ENCODE measurements at places on chromosomes 2 and 18.

- DNase-seq = no peak
These were observed 48.0 kb downstream of the BCL2L11 start for GRCh38 chr2:111168528-111169239.

DNA sequence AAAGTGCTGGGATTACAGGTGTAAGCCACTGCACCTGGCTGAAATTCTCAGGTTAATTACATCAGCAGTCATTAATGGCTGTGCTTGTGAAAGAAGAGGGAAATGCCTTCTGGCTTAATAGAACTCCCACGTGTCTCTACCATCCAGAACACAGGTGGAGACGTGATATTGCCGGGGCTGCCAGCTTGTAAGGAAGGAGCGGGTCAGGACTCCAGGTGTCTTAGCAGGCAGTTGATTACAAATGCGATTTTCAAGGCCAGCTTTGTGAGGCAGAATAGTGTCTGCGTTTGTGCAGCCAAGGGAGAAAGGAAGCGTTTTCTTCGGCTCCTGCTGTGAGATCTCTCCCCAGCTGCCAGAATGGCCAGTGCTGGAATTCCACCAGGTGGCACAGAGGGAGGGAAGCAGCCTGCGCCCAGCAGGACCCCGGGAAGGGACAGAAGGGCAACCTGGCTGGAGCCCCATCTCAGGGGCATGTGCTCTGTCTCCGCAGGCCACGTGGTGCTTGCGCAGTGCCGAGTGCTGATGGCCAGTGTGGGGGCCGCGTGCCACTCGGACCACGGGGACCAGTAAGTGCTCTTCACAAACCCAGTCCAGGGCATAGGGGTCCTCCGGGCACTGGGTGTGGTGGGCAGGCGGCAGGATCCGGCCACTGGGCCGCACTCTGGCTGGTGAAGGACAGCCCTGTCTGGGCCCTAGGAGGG lies 3.7 kb upstream of the ESPNL start:
- DNase-seq = no peak

DNA sequence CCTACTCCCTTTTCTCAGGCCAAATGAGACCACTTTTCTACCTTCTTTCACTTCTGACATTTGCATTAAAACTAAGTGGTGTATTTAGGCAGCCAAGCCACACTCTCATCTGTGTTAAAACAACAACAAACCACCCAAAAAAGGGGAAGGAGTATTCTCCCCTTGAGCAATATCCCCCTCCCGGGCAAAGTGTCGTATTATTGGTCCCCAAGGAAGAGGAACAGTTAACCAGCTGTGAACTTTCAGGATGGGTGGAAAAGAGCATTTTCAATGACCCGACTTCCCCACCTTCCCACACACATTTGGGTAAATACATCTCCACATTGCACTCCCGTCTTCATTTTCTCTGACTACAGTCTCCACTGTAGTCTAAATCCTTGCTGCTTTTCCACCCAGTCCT lies 44.3 kb downstream of the FEZ2 start:
- DNase-seq = no peak

DNA sequence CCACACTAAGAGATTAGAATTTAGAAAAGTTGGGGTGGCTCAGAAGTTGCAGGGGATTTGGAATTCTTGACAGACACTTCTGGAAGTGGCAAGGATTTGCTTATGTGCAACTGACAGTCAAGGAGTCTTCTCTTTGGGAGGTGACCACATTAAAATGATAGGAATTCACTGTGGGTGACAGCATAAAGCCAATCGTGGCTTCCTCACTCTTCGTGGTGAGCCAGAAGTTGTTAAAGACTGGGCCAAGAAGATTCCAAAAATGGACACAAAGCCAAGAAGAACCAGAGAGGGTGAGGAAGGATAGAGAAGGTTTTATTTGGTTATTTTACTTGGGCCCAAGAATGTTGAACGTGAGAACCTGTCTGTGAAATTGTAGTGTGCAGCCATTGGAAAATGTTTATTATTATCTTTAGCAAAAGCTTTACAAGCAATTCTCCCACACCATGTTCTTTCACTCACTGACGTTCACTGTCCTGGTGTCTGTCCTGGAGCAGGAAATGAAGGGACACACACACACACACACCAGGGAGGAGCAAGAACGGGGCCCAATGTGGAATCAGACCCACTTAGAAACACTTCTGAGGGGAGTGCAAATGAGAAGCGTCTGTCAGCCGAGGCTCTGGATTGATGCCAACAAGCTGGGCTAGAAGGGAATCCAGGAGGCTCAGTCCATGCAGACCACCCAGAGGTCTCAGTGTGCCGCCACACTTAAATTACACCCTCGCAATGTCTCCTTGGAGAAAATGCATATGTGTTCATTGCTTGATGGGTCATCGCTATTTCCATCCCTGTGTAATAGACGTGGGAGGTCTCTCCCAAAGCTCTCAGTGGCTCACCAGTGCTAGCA lies 37.2 kb downstream of the STEAP3 start:
- DNase-seq = no peak

DNA sequence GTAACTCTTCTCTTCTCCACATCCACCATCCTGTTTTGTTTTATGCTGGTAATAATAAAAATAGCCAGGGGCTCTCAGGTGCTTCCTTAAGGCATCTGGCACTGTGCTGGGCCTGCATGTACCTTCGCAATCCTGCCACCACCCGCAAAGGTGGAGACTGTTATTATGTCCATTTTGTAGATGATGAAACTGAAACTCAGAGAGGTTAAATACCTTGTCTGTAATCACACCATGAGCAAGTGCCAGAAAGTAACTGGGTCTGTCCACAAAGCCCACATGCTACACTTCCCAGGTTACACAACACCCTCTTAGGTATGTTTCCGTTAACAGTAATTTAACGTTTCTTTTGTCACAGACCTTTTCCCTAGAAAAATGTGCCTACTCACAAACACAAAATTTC lies 27.0 kb downstream of the NRP2 start:
- DNase-seq = no peak

- DNase-seq = no peak
These were observed 58.6 kb downstream of the SP110 start for GRCh38 chr2:230161184-230161583.

GRCh38 chr2:113716291-113716690 lies 40.2 kb downstream of the SLC35F5 start:
- no peak for DNase-seq
